K562 (cell line): ENCODE measurements at places on chromosomes 1 and 21. TPM values are rescaled to one million over a fixed set of nuclear protein-coding genes. Genes with fewer than 3 reads are reported as not detected.

The LIPI gene
- not detected in 2 replicates for total RNA-seq

The OXCT2 gene
- total RNA-seq: 0.31 and 0.64 TPM in 2 replicates

The TMPRSS15 gene
- 0.18 TPM in 1 of 2 replicates, not detected in the other for total RNA-seq

The GIPC2 gene
- total RNA-seq: 0.04 TPM in 2 replicates

The MFAP2 gene
- 0.31 TPM in 1 of 2 replicates, not detected in the other for total RNA-seq

The VWA1 gene
- total RNA-seq: 6.4 and 7.1 TPM in 2 replicates

The APCS gene
- total RNA-seq: 0.29 and 0.34 TPM in 2 replicates

The IQGAP3 gene
- 14.1 and 16.6 TPM in 2 replicates for total RNA-seq

DNA sequence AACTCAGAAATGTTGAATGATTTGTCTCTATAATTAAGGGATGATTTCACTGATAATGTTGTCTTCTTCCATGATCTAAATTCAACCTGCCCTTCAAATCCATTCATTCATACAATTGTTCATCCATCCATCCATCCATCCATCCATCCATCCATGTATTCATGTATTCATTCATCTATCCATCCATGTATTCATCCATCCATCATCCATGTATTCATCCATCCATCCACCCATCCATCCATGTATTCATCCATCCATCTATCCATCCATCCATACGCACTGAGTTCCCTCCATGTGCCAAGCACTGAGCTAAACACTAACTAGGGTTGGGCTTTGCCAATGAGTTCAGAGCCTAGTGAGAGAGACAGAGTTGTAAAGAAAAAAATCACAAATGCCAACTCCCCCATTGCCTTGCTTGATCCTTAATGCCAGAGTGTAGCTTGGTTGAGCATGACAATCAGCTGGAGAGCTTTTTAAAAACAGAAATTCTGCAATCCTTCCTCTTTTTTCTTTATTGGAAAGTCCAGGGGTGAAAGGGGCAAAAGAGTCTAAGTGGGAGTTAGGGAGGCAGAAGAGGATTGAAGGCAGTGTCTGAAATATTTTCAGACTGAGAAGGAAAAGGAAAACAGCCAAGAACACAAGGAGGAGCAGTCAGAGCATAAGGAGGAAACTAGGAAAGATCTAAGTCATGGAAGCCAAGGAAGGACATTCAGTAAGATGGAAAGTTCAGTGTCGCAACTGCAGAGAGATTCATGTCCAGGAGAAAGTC, 92.4 kb upstream of the ERG start:
- H3K4me3 ChIP-seq: no peak overlapping the region
- peaks cover 13% of the 10 kb centered on the region; the same call in 1 of the 2 replicates for H3K27me3 ChIP-seq
- DNase-seq: no peak

DNA sequence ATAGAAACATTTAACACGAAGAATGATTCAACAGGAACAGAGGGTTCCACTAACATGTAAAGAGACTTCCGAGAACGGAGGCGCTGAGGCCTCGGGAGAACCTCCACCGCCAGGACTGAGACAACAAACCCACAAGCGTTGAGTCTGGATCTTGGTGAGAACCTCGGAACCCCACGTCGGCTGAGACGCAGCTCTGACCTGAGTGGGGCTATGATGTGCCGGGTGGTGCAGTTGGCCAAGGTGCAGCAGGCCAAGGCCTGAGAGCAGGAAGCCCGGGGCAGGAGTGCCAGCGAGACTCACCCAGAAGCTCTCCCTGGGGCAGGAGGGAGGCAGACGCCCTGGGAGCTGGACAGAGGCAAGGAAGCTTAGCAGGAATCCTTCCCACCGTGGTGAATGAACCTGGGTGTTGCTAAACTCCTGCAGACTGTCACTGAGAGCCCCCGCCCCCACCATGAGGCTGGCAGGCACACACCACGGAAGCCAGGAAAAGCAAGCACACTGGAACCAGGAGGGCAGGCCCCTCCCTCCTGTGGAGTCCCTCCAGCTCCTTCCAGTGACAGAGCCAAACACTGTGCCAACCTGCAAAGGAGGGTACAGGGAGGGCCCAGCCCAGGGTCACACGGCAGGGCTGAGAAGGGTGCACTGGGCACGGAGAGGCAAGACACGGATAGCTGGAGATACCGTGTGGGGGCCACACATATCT, 34.8 kb downstream of the WDR4 start:
- H3K27ac ChIP-seq: no peak overlapping the region
- no peak overlapping the region for H3K4me3 ChIP-seq
- no peak for DNase-seq

DNA sequence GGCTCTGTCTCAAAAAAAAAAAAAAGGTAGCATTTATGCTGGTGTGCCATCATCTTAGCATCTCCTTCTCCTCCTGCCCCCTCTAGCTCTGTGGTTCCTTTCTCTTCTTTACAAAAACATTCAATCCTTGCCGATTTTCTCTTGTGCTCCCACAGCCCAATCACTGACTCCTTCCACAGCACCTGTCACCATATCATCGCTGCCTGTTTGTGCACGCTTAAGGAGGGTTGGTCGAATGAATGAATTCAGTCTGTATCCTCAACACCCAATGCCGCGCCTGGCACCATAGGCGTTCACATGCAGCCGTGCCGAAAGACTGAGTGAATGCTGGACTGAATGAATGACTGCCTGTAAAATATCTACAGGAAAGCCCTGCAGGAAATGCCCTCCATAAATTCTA, 7.9 kb downstream of the RNU5D-1 start:
- no peak overlapping the region; the same call in 2 of the 3 replicates for H3K27ac ChIP-seq
- H3K27me3 ChIP-seq: peaks cover 5% of the 10 kb centered on the region; the same call in 1 of the 2 replicates
- DNase-seq: peak; percentile 11
- H3K4me3 ChIP-seq: no peak overlapping the region
- H3K4me1 ChIP-seq: peaks cover 17% of the 10 kb centered on the region

DNA sequence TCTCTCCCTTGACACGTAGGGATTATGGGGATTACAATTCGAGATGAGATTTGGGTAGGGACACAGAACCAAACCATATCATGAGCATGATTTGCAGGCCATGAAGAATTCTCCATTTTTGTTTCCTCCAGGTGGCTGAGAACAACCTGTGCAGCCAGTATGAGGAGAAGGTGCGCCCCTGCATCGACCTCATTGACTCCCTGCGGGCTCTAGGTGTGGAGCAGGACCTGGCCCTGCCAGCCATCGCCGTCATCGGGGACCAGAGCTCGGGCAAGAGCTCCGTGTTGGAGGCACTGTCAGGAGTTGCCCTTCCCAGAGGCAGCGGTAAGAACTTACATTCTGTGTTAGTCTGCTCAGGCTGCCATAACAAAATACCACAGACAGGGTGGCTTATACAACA, 9.7 kb downstream of the MX1 start:
- H3K4me3 ChIP-seq: no peak overlapping the region
- no peaks in the 10 kb centered on the region; the same call in 1 of the 2 replicates for H3K27me3 ChIP-seq
- H3K36me3 ChIP-seq: no peaks in the 10 kb centered on the region
- no peak overlapping the region for H3K27ac ChIP-seq

DNA sequence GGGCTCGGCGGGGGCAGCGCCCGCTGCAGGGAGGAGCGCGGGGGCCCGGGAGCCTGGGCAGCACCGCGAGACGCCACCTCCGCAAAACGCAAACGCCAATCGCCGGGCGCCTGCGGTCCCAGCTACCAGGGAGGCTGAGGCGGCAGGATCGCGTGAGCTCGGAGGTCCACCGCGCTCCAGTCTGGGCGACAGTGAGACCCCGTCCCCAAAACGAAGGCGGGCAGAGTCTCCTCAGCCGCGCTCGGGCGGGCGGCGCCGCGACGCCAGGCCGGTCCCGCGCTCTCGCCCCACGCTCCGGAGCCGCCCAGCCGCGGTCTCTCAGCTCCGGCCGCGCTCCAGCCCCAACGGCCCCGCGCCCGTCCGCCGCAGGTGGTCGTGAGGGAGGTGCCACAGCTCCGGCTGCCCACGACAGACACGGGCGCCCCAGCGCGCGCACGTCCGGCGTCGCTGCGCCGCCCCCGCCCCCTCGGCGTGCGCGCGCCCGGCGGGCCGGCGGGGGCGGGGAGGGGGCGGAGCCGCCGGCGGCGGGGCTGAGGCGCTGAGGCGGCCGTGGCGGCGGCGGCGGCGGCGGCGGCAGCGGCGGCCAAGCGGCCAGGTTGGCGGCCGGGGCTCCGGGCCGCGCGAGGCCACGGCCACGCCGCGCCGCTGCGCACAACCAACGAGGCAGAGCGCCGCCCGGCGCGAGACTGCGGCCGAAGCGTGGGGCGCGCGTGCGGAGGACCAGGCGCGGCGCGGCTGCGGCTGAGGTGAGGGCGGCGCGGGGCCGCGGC, at the start of gene ADARB1:
Gene ADARB1 (plus strand): TSS at position 533 of the 770 bp plus-strand sequence. CDS start 97,077 bp downstream, outside the sequence.
- H3K27me3 ChIP-seq: no peaks in the 10 kb centered on the region
- H3K27ac ChIP-seq: peak within 1 kb of the TSS; percentile 68
- H3K4me1 ChIP-seq: peaks cover 40% of the 10 kb centered on the region
- peak within 1 kb of the TSS; percentile 63 for H3K4me3 ChIP-seq
- DNase-seq: peak; percentile 96

DNA sequence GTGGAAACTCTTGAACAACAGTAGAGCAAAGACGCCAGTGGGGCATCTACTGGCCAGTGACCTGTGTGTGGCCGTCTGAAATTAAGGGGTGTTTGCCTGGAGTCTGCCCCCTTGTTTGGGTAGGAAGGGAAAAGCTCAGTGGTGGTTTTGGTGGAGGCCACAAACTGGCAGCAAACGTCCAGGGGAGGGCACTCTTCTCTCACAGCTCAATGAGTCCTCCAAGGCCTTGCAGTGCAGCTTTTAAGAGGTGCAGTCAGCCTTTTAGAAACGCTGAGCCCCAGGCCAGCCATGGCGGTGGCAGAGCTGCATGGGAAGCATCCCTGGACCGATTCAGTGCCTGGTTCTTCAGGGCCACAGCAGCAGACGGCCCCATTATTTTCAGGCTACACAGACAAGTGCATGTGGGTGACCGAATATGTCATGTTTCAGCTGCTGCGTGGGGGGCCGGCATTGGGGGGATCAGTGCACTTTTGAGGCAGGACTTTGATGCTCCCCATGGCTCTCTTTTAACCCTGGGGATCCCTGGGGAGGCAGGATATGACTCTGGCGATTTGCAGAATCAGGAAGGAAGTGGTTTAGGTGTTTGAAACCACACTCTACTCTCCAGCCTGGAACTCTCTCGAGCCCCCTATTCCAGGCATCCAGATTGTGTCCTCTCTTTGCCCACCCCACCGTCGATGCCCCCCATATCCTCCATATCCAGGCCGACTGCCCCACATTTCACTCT, 414.0 kb downstream of the PRDM2 start:
- H3K4me3 ChIP-seq: no peak overlapping the region
- H3K36me3 ChIP-seq: no peaks in the 10 kb centered on the region
- DNase-seq: peak; percentile 56
- no peaks in the 10 kb centered on the region for H3K4me1 ChIP-seq

- H3K36me3 ChIP-seq: no peaks in the 10 kb centered on the region
- H3K27ac ChIP-seq: peak overlapping the region; percentile 77
- H3K27me3 ChIP-seq: no peaks in the 10 kb centered on the region
- H3K4me3 ChIP-seq: peak overlapping the region; percentile 77
- DNase-seq: no peak
Measured at GRCh38 chr1:26307363-26307781, 936 bp upstream of the UBXN11 start.

DNA sequence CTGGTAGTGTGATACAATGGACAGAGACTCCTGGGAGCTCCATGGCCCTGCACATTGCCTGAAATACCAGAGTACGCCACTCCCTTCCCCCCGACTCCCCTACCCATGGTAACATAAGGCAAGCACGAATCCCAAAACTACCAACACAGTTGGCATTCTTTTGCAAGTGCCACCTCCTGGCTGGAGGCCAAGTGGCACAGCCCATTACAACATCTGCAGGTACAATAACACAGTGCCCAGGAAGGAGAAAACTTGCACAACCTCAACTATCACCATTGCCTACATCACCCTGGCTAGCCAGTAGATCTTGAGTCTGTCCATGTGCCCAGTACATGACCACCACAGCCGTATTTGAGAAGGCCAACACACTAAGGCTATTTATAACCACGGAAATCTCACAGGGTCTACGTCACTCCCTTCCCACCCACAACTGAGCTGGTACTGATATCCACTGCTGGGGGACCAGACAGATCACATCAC, 11.7 kb downstream of the ADAMTS1 start:
- H3K27me3 ChIP-seq: no peaks in the 10 kb centered on the region
- no peaks in the 10 kb centered on the region for H3K4me1 ChIP-seq
- no peak overlapping the region for H3K4me3 ChIP-seq
- H3K27ac ChIP-seq: no peak overlapping the region

GRCh38 chr21:23986214-23986613, 1621.1 kb downstream of the MRPL39 start:
- no peak for DNase-seq
- no peak overlapping the region for H3K27ac ChIP-seq
- no peak overlapping the region for H3K4me3 ChIP-seq
- H3K36me3 ChIP-seq: no peaks in the 10 kb centered on the region
- H3K27me3 ChIP-seq: no peaks in the 10 kb centered on the region

GRCh38 chr1:33867684-33868083, 3.8 kb downstream of the HMGB4 start:
- H3K4me1 ChIP-seq: no peaks in the 10 kb centered on the region
- DNase-seq: no peak
- no peak overlapping the region for H3K4me3 ChIP-seq
- no peaks in the 10 kb centered on the region for H3K36me3 ChIP-seq
- no peak overlapping the region for H3K27ac ChIP-seq

GRCh38 chr1:231817801-231818200, 191.2 kb downstream of the DISC1 start:
- no peak overlapping the region for H3K4me3 ChIP-seq
- no peak overlapping the region for H3K27ac ChIP-seq

DNA sequence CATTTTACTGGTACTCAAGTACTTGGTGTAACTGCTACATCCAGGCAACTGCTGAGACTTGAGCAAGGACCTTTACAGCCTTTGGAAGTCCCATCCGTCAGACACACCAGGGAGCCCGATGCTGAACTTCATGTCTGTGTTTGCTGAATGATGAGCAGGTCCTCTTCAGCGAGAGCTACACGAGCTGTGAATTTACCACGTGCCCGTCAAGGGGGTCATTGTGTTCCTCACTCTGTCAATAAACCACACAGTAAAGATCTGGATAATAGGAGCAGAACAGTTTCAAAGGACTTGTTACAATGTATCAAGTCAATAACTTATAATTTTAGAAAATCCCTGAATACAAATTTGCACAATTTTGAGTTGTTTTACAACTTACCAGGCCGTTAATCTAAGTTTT, 427.2 kb downstream of the KIF26B start:
- no peak overlapping the region for H3K4me3 ChIP-seq
- H3K4me1 ChIP-seq: no peaks in the 10 kb centered on the region
- peaks cover 69% of the 10 kb centered on the region for H3K27me3 ChIP-seq

GRCh38 chr1:224357626-224358124, 996 bp downstream of the CNIH4 start:
- peak; percentile 32 for DNase-seq
- no peaks in the 10 kb centered on the region for H3K36me3 ChIP-seq

DNA sequence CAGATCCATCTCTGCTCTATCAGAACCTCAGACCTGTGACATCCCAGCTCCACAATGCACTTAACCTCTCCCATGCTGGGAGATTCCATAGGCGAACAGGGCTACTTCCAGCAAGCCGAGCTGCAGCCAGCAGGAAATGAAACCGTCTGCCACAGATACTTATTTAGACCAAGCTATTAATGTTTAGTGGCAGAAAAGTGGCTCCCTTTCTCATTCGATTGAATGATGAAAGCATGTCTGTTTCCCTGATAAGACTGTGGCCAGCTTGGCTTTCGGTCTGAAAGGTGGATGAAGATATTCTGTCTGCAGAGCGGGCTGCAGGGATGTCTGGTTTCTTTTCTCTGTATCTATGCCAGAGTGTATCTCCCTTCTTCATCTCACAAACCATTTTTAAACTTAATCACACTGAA, 146.4 kb downstream of the GREM2 start:
- no peaks in the 10 kb centered on the region for H3K27me3 ChIP-seq
- H3K4me3 ChIP-seq: no peak overlapping the region
- H3K4me1 ChIP-seq: no peaks in the 10 kb centered on the region

- no peak overlapping the region for H3K27ac ChIP-seq
- H3K36me3 ChIP-seq: peaks cover 5% of the 10 kb centered on the region; the same call in 1 of the 3 replicates
- peak; percentile 50 for DNase-seq
- no peaks in the 10 kb centered on the region for H3K27me3 ChIP-seq
Measured at GRCh38 chr1:23473037-23473800, 10.8 kb downstream of the ASAP3 start.
